ENCODE measurements at places on chromosomes 16 and 17. TPM values are rescaled to one million over a fixed set of nuclear protein-coding genes. Genes with fewer than 3 reads are reported as not detected.

The SLC5A11 gene
- not detected for total RNA-seq

The ZNF423 gene
- total RNA-seq, result 0.09 TPM

The UTS2R gene
- not detected for total RNA-seq

The HS3ST3B1 gene
- 4.6 TPM for total RNA-seq

The SMIM22 gene
- 5.2 TPM for total RNA-seq

The KCNH6 gene
- not detected for total RNA-seq

The SEZ6L2 gene
- 11.2 TPM for total RNA-seq

The MT4 gene
- not detected for total RNA-seq

The CNEP1R1 gene
- 15.4 TPM for total RNA-seq

Data from airway epithelial cell (primary cell).